Occipital lobe (tissue), 3 donors: ENCODE measurements at places on chromosomes 6 and 20. TPM values are rescaled to one million over a fixed set of nuclear protein-coding genes. Genes with fewer than 3 reads are reported as not detected.

- no peak for DNase-seq
Measured at GRCh38 chr6:20432692-20433091, 31.0 kb downstream of the E2F3 start.

- no peak for DNase-seq
Measured at GRCh38 chr6:28953039-28953584, 29.3 kb upstream of the TRIM27 start.

The IRF4 gene
- 0.16 TPM for total RNA-seq

The XKR7 gene
- 12.6 TPM for total RNA-seq

The LPIN3 gene
- total RNA-seq = 0.16 TPM

GRCh38 chr6:41503827-41504465 lies 42.2 kb upstream of the FOXP4 start:
- DNase-seq = no peak

DNA sequence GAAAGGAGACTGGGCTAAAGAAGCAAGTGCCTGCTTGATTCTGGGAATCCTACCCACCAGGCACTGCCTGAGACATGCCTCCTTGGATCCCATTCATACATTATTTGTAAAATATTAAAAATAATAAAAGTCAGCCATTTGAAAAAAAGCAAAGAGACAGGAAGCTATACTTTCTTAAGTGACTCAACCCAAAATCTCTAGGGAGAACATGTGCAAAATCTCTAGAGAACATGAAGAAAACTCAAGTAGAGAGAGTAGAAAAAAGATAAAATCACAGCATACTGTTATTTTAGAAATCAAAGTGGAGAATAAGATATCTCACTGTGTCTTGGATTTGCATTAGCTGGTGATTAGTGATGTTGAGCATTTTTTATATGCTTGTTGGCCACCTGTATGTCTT lies 197.2 kb upstream of the GGTLC1 start:
- DNase-seq = no peak

DNA sequence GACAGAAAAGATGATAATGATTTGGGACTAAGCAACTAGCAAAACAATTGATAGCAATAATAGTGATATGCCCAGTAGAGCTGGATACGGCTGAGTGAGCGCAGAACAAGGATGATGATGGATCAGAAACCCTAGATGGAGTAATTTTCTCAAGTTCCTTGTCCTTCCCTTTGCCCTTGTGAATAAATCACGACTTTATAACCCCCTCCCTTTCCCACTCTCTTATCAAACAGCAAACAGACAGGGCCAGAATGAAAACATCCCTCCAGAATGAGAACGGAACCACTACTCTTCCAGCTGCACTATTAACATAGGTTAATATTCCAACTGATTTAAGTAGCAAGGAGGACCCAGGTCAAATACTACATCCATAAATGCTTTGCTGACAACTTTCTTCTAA lies 1.3 kb upstream of the MTFR2 start:
- no peak for DNase-seq
